ENCODE measurements at places on chromosomes 1 and 21.

DNA sequence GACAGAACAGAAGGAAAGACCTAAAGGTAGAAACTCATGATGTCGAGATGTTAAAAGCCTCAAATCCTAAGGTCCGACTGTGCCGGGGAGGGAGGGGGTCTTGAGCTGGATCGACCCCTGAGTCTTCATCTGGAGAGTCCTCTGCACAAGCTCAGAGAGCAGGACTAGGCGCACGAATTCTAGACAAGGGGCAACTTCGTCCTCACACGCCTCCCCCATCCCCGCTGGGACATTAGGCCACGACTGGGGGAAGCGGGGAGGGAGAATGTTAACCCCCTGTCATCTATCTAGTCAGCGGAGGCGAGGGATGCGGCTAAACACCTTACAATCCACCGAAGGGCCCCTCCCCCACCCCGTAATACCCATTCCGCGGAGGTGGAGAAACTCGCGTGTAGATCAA is 94.7 kb downstream of the PRKAB2 start:
- no peak for DNase-seq

GRCh38 chr1:167476061-167476460 is 42.3 kb downstream of the CD247 start:
- no peak for DNase-seq

- DNase-seq: peak; percentile 28
Measured at GRCh38 chr1:224300346-224300745, 29.6 kb downstream of the NVL start.

GRCh38 chr1:223308136-223308535 is 55.8 kb downstream of the SUSD4 start:
- no peak for DNase-seq

- DNase-seq: no peak
Measured at GRCh38 chr1:167669209-167670124, 39.4 kb downstream of the RCSD1 start.

GRCh38 chr1:228002792-228003191 is 4.0 kb upstream of the WNT3A start:
- DNase-seq: no peak

GRCh38 chr1:149936992-149937705 is 470 bp upstream of the MTMR11 start:
- peak; percentile 8 for DNase-seq

DNA sequence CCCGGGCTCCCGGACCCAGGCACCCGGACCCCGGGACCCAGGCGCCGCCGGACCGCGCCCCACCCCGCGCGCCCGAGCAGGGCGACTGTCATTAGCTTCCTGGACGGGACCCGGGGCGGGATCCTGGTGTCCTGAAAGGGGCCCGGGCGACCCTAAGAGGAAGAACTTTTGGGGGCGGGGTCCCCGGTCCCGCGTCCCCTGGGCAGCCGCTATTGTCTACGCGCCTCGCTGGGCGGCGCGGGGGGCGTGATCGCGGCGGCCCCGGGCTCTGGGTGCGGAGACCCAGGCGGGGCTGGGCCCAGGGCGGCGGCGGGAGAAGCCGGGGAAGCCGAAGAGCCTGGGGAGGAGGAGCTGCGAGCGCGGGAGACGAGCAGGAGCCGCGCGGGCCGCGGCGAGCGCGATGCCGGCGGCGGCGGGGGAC is 465 bp downstream of the HUNK start:
- DNase-seq: no peak

DNA sequence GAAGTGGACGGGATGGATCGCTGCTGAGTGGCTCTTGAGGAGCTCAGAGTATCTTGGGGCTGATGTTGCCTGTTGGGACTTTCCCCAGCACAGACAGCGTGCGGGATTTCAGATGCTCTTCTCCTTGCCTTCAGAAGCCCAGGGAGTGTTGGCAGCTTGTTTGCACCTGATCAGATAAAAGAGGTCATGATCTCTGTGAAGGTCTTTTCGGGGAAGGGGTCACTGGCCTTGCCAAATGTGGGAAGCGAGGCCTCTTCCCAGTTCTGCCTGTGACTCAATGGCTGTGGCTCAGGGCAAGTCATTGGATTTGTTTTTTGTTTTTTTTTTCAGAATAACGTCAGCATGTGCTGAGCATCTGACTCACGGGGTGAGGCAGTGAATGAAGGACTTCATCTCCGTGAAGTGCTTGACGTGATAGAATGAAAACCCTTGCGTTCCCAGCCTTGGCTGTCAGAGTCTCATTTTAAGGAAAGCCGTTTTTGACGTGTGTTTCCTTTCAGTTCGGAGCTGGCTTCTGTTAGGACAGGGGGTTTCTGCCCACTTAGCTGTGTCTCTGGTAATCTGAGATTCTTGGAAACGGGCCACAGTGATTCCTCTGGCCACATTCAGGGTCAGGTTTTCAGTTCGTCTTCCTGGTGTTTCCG is 46.7 kb downstream of the GALNT2 start:
- DNase-seq: no peak

GRCh38 chr1:93733340-93733739 is 51.7 kb upstream of the BCAR3 start:
- no peak for DNase-seq

- peak; percentile 69 for DNase-seq
Measured at GRCh38 chr1:243596431-243597062, 253.5 kb downstream of the AKT3 start.

- no peak for DNase-seq
Measured at GRCh38 chr1:164515711-164516331, 43.2 kb upstream of the PBX1 start.

- DNase-seq: peak; percentile 8
Measured at GRCh38 chr21:42145569-42146272, 73.2 kb upstream of the ABCG1 start.

DNA sequence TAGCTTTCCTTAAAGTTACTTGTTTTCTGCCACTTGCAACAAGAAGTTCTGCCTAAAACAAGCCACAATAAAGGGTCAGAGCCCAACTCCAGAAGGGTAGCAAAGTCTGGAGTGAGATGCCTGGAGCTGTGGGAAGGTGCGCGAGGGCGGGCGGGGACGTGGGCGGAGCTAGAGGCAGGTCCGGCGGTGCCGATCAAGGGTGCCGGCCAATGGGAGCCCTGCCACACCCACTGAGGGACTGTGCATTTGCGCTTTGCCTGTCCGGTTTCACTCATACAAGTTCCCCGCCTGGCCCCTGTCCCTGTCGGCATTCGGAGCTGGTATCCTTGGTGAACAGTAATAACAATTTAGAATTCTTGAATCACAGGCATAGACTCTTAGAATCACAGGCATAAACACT is 732.4 kb downstream of the MATN1 start:
- no peak for DNase-seq

GRCh38 chr1:193437785-193438184 is 251.4 kb upstream of the B3GALT2 start:
- no peak for DNase-seq

- no peak for DNase-seq
Measured at GRCh38 chr1:116388122-116388521, 15.1 kb downstream of the ATP1A1 start.

- DNase-seq: no peak
Measured at GRCh38 chr21:17602874-17603273, 9.8 kb downstream of the BTG3 start.

GRCh38 chr1:95384567-95384966 is 150.6 kb downstream of the RWDD3 start:
- no peak for DNase-seq

DNA sequence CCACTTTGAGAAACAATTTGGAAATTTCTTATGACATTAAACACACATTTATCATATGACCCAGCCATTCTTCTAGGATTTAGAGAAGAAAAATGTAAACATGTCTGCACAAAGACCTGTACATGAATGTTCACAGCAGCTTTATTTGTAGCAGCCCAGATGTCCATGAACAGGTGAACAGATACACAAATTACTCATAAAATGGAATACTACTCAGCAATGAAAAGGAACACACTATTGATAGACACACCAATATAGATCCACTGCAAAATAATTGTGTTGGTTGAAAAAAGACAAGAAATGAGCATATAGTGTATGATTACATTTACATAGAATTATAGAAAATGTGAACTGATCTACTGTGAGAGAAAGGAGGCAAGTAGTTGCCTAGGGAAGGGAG is 26.1 kb downstream of the ARHGEF11 start:
- no peak for DNase-seq

- no peak for DNase-seq
Measured at GRCh38 chr1:47388891-47389238, 27.2 kb upstream of the FOXE3 start.

- DNase-seq: no peak
Measured at GRCh38 chr1:83849191-83850061, 149.5 kb downstream of the TTLL7 start.

DNA sequence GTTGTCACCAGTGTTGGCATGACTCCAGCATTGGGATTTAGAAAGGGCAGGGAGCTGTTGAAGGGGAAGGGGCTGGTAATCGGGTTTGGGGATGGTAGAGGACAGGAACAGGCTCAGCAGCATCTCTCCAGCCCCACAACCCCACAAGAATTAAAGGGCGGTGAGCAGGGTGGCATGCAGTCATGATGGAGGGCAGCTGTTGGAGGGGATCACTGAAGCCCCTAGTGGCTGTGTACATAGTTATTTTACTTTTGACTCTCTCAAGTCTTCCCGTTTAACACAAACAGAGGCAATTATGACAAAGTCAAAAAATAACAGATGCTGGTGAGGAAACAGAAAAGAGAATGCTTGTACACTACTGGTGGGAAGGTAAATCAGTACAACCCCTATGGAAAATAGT is 213.8 kb downstream of the URB2 start:
- DNase-seq: no peak

- no peak for DNase-seq
Measured at GRCh38 chr1:9058465-9058864, 11.0 kb downstream of the SLC2A5 start.

DNA sequence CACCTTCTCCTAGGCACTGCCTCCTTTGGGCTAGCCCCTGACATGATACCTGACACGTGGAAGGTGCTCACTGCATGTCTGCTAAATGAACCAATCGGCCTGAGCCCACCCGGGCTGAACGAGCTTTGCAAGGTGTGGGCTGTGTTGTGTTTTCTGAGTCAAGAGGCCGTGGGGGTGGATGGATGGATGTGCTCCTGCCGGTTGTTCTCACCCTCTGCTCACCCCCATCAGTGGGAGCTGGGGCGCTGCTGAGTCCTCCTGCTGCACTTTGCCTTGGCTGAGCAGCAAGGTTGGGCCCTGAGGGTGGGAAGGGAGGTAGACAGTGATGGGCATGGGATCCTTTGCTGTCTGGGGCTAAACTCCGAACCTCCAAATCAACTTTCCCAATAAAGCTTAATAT is 6.7 kb upstream of the CACNA1E start:
- no peak for DNase-seq

DNA sequence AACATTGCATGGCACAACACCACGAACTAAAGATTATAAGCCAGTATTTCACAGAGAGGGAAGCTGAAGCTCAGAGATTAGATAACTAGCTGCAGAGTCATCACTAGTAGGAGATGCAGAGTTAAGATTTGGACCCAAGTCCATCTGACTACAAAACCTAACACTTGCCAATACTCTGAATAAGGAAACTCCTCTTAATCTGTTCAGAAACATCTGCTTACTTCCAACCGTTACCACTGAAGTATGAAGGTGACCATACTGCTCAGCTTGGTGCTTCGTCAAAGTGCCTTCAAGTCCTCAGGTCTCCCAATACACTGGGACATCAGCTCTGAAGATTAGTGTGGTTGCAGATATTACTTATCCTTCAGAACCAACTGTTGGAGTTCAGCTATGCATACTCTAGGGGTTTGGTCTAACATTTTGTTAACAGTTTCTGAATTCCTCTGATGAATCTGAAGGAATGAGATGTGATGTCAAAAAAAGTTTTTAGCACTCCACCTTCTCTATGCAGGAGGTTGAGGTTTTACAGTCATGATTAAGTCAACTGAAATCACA is 179.6 kb downstream of the TPR start:
- DNase-seq: no peak

- no peak for DNase-seq
Measured at GRCh38 chr1:172515436-172515835, 17.5 kb upstream of the SUCO start.

- DNase-seq: no peak
Measured at GRCh38 chr21:38852278-38852677, 46.5 kb downstream of the ETS2 start.

DNA sequence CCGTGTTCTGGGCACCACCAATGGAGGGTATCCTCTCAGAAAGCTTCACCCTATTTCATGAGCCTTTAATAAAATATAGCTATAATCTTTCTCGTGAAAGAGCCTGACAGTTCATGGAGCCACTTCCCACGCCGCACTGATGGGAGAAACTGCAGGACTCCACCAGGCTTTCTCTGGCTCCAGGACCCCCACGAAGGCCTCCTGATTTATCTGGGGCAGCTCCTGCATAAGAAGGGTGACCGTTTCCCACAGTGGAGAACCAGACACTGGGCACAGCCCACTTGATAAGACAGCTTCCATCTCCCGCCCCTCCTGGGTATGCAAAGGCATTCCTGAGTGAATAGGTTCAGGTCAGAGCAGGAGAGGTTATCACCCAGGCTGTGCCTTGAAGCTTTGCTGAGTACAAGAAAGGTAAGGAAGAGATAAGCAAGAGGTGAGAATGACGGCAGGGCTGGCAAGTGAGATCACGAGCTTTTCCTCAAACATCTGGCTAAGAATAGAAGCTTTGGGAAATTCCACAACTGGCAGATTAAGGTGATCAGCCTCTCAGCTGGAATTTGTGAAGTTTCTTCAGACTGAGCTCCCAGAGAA is 499.8 kb downstream of the KIF26B start:
- no peak for DNase-seq

GRCh38 chr1:166159656-166160055 is 7.1 kb downstream of the FAM78B start:
- no peak for DNase-seq

GRCh38 chr21:32597205-32597604 is 11.9 kb upstream of the TCP10L start:
- DNase-seq: no peak

DNA sequence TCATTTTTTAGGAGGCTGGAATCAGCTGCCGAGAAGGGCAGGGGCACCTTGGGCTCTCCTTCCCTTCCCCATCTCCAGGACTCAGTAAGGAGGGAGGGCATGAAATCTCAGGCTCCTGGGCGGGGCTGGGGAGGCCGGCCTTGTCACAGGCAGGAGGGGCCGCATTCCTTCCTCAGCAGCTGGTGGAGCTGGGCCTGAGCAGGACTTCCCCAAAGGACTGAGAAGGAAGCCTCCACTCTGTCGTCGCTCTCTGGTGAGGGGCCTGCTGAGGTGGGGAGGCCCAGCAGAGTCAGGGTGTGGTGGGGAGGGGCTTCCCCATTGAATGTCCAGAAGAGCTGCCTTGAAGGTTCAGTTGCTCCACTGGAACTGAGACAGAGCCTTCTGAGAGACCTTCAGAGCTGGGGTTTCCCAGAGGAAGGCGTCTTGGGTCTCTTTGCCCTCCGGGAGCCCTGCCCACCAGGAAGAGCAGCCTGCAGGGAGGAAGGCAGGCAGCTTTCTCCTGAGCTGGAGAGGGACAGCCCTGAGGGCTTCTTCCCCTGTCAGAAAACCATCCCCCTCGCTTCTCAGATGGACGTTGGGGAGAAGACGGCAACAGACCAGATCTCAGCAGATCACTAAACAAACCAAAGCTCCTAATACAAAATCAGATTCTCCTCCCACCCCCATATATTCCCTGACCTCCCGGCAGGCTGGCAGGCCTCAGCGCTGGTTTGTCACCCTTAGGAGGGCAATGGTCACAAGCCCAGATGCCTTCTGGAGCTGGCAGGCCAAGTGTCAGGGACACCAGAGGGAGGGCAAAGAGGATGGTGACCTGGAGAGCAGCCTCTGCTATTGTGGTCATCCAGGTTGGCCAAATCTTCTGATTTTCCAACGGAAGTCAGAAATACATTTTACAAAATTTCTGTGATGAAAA is 10.7 kb downstream of the KCNA10 start:
- no peak for DNase-seq

All from AG09319 (cell line).